Fibroblast of lung (primary cell): ENCODE measurements at places on chromosomes 12 and 14.
A peak's percentile ranks its signal among the peaks of the same experiment; 100 is the strongest.

DNA sequence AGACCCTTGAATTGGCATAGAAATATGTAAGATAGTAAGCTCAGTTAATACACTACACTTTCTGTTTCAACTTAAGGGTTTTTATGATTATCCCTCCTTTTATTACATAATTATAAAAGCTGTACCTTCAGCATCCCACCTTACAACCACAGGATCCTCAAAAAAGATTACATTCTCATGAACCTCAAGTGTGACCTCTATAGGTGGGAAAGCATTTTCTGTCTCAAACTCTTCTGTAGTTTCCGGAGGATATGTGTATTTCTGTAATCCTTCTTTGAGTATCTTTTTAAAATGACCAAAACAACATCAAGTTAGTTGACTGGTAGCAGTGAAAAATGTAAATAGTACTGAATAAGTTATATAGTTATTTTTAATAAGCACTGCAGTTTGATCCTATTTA lies 75.9 kb downstream of the DNAI7 start:
- no peak for DNase-seq

GRCh38 chr12:121391619-121392324 lies 8.1 kb upstream of the RNF34 start:
- DNase-seq, result peak; percentile 59

- no peak for DNase-seq
Measured at GRCh38 chr12:132379996-132380395, 50.6 kb upstream of the GALNT9 start.

- peak; percentile 65 for DNase-seq
Measured at GRCh38 chr14:85909581-85909980, 379.6 kb downstream of the FLRT2 start.

- no peak for DNase-seq
Measured at GRCh38 chr12:20390846-20391245, 22.5 kb downstream of the PDE3A start.

DNA sequence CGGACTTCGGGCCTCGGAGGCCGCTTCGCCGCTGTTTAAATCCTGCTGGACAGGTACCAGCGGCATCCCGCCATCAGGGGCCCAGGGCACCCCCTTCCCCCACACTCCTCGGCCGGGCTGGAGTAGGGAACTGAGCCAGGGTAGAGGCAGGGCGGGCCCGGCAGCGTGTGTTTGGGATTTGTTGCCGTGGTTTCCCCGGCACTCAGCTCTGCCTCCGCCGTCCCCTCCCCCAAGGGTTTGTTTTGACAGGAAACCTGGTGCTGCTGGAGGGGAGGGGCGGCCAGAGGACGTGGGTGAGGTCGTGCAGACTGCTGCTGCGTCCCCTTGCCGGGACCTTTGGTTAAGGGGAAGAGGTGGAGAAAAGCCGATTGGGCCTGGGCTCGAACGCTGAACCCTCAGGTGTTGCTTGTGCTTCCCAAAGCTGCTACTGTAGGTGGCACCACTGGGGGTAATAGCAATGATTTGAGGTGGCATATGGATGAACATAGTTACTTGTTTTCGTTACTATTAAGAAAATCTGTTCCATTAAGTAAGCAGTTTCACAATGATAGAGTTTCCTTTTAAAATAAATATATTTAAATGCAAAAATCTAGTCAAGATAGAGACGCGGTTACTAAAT lies 778 bp downstream of the TCP11L2 start:
- peak; percentile 63 for DNase-seq

DNA sequence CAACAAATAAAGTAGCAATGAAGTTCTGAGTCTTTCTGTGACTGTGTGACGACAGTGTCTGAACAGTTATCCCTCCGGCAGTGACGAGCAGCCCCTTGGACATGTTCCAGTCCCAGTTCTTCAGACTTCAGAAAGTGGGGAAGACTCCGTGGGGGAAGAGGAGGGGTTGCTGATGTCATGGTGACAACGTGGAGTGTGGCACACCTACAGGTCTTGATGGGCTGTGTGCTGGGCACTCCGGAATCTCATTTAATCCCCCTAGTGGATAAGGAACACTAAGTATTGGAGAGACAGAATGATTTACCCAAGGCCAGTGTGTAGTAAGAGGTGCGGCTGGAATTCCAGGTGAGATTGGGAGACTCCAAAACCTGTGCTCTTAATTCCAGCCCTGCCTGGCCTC lies 280.2 kb downstream of the CACNA1C start:
- peak; percentile 32 for DNase-seq

DNA sequence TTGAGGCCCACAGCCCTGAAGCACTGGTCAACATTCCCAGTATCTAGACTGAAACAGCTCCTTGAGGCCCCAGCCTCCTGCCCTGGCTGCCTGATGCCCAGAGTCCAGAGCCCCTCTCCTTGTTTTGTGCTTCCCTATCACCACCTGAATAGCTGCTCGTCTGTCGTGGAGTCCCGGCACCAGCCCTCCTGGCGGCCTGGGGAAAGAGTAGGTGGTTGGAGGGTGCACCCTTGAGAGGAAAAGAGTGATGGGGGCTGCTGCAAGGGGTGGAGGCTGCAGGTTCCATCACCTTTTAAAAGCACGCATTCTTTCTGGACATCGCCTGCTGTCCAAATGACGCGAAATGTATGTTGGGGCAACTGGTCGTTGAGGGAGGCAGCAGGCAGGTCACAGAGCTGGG lies 3.2 kb downstream of the RABGGTA start:
- no peak for DNase-seq

GRCh38 chr12:116299665-116300328 lies 22.3 kb upstream of the MED13L start:
- peak; percentile 82 for DNase-seq

- DNase-seq, result peak; percentile 45
Measured at GRCh38 chr14:36647824-36648753, 13.6 kb upstream of the PAX9 start.

- no peak for DNase-seq
Measured at GRCh38 chr12:56339158-56339422, 406 bp downstream of the IL23A start.

DNA sequence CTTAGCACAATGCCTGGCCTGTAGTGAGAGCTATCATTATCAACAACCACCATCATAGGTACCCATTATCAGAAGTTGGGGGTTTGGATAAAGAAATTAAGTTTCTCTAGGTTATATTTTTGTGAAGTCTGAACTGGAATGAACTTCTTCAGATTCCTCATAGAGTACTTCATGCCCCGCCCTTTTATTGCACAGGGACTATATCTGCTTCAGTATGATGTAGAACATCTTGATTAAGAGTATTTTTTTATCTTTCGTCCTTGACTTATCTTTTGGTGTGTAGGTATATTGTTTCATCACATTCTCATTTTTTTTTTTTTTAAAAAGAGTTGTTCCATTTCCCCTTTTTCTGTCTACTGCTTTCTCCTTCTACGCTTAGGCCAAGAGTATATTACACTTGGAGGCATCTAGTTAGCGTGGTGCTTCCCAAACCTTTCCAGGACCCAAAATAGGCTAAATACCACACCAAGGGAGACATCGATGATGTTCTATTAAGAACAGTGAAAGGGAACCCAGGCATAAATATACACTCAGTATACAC lies 467.5 kb downstream of the ZFP36L1 start:
- DNase-seq, result no peak

DNA sequence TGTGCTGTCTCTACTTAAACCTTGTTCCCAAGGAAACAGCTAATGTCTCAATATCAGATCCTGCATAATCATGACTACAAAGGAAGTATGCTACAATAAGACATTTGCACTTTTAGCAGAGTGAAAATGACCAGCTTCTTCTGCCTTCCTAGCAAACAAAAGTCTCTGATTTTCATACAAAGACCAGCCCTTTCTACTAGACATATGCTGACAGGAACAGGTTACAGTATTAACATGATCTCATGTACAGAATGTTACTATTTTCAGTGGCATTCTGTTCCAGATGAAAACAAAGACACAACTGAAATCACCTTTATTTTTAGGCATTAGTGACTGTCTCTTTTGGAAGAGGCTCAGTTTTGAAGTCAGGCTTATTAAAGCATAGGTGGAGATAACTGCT lies 228.6 kb downstream of the MED13L start:
- DNase-seq, result no peak

- no peak for DNase-seq
Measured at GRCh38 chr14:99033951-99034350, 238.0 kb downstream of the BCL11B start.

- no peak for DNase-seq
Measured at GRCh38 chr14:103380719-103381377, 4.4 kb upstream of the MARK3 start.

DNA sequence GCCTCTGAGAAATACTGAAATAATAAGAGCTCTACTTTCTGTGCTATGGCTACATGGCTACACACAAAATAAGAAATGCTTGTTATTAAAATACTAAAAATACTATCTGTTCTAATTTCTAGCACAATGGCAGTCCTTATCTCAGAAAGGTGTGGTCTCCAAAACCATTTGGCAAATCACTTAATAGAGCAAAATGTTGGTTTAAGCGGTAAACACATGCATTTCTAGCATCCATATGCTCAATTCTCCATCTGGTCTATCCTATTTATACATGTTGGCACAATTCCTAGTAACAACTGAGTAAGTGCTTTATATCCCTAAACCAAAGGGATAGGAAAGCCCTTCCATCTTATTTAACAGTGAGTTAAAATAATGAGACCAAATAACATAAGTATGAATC lies 107.0 kb downstream of the PAPLN start:
- DNase-seq, result no peak

DNA sequence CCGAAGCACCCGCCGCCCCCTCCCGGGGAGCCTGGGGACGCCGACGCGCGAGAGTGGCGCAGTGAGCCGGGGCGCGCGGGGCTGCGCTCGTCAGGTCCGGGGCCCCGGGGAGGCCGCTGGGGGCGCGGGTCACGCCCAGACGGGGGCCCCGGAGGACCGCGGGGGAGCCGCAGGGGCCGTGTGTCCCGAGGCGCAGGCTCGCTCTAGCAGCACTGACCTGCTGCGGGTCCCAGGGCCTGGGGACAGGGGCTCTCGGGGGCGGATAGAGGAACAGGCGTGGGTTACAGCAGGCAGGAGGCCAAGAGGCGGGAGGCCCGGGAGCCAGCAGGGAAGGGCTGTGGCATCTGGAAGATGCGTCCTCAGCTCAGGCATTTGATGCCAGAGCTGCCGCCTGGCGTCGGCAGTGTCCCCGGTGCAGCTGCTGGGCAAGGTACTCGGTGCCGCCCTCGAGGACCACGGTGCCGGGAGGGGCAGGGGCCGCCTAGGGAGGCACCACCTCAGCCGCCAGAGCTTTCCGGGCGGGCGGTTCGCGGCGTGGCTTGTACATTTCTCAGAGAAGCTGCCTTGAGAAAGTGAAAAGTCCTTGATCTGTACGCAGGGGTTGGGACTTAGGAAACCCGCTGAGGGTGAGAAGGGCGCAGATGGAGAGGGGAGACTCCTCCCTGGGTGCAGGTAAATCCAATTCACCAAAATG lies 1.2 kb downstream of the WNT5B start:
- peak; percentile 29 for DNase-seq

GRCh38 chr12:6608592-6609281 lies 1.6 kb upstream of the CHD4 start:
- DNase-seq, result peak; percentile 36

DNA sequence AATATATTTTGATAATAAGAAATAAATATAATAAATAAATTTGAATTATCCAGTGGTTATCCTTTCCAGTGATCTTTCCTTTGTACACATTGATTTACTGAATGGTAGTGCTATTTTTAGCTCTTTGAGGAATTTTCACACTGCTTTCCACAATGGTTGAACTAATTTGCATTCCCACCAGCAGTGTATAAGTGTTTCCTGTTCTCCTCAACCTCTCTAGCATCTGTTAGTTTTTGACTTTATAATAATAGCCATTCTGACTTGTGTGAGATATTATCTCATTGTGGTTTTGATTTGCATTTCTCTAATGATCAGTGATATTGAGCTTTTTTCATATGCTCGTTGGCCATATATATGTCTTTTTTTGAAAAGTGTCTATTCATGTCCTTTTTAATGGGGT lies 333.7 kb downstream of the RAD51B start:
- DNase-seq, result no peak

DNA sequence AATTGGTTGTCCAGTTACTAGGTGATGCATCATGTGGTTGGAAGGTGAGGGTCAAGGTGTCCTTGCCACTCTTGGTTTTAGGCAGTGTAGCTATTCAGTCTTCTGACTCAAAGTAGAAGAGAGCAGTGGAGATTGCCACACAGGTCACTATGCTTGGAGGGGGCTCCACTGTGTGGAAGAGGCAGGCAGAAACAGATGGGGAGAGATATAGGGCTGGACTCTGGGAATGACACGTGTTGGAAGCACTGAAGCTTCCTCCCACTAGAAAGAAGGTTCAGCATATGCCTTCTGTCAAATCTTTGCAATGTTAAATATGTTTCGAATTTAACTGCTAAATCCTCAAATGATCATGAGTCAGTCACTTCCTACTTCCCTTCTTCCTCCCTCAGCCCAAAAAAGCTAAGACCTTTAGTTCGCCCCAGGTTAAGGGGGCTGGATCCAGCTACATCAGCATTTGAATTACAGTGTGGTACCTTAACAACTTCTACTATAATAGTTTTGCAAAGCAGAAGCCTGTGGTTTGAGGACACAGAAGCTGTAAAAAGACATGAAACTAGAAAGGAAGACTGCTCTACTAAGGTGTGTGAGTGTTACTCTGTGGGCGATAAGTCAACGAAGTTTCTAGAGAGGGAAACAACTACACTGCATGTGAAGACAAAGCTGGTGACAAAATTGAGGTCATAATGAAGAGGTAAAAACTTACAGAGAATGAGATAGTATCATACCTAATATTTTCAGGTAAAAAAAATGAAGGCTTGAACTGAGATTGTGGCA lies 228.0 kb downstream of the NELL2 start:
- DNase-seq, result no peak

DNA sequence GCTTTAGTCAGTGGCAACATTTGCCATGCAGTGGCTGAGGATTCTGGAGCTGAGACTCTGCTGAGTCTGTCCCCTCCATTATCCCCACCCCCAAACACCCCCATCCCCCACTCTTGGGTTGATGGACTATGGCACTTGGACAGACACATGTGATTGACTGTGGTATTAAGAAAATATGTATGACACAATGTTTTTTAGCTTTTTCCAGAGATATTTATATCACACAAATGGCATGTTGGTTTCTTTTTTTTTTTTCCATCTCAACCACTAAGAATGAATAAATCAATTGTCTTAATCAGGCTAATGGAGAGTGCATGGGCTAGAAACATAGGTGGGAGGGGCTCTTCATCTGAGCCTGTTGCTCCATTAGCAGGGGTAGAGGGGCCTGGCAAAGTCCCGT lies 30.7 kb upstream of the MAP1LC3B2 start:
- DNase-seq, result peak; percentile 66

- DNase-seq, result no peak
Measured at GRCh38 chr14:52227619-52228222, 39.8 kb upstream of the PTGDR start.

GRCh38 chr12:65248656-65249633 lies 29.5 kb upstream of the MSRB3 start:
- no peak for DNase-seq

GRCh38 chr14:100102156-100102785 lies 37.0 kb downstream of the EVL start:
- no peak for DNase-seq

DNA sequence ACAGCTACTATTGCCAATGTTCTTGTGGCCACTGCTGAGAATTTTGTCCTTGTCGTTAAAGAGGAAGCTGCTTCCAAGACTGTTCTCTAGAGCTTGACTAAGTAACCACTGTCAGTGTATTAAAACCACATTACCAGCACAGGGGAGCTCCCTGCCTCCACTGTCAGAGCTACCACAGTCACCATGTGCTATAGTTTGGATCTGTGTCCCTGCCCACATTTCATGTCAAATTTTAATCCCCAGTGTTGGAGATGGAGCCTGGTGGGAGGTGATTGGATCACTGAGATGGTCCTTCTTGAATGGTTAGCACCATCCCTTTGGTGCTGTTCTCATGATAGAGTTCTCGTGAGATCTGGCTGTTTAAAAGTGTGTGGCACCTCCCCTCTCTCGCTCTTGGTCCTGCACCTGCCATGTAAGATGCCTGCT lies 23.2 kb upstream of the RAP1B start:
- DNase-seq, result no peak
